Stimulated activated CD8-positive, alpha-beta memory T cell treated with anti-CD3 and anti-CD28 coated beads, Interleukin-7, amount 100 ng/mL, for 4 hours (primary cell): ENCODE measurements at places on chromosomes 7 and 10.

- DNase-seq: no peak
Measured at GRCh38 chr10:123614888-123615287, 51.3 kb upstream of the GPR26 start.

DNA sequence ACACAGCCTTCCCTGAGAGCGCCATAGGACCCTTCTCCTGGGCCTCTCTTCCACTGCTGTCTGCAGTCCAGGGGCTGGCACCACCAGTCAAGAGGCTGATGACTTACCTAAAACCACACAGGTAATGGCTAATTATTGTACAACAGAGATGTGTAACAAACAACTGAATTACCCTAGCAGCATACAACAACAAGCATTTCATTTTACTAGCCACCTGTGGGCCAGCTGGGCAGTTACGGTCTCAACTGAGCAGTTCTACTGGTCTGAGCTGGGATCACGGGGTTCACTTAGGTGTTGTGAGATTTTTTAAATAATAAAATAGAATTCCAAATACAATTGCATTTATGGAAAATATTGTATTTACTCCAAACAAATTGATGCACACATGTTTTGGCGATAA is 431.9 kb downstream of the TNS3 start:
- no peak for DNase-seq

GRCh38 chr10:118246332-118247295 is 95.5 kb downstream of the FAM204A start:
- no peak for DNase-seq

- no peak for DNase-seq
Measured at GRCh38 chr10:121559326-121560026, 38.8 kb downstream of the FGFR2 start.

DNA sequence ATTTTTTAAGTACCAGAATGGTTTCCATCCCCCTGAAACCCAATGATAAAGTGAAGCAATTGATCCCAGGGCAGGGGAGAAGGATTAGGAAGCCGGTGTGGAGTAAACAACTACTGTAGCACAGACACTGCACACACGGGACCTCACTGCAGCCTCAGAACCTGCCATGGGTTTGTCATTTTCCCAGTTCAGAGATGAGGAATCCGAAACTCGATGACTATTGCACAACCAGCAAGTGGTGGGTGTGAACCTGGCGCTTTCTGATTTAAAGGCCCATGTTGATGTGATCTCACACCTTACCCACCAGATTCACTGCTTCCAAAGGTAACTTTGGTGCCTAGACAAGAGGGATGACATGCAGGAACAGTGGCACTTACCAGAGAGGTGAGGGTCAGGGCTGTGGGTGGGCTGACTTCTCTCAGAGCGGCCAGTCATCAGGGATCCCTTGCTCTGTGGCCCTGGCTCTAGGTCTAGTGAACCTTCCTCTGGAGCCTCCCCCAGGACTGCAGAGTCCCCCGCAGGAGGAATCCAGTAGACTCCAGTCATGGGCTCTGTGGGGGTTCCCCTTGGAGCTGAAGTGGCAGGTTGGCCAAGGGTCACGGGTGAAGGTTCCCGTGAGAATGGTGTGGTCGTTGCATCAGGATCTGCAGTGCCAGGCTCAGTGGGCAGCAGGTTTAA is 62.8 kb downstream of the PKD1L1 start:
- no peak for DNase-seq

DNA sequence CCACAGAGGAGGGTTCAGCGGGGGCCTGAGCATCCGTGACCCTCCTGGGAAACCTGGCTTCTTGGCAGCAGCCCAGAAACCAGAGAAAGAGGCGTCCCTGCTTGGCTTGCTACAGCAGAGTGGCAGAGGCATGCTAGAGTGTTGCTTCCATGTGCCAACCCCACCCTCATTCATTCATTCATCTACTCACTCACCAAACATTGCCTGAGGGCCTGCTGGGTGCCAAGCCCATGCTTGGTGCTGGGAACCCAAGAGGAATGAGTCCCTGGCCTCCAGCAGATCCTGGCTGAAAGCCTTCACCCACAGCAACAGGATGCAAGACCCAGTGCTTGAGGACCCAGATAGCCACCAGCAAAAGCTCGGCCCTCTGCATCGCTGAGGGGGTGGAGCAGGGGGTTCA is 129.0 kb downstream of the CDH23 start:
- DNase-seq: no peak

DNA sequence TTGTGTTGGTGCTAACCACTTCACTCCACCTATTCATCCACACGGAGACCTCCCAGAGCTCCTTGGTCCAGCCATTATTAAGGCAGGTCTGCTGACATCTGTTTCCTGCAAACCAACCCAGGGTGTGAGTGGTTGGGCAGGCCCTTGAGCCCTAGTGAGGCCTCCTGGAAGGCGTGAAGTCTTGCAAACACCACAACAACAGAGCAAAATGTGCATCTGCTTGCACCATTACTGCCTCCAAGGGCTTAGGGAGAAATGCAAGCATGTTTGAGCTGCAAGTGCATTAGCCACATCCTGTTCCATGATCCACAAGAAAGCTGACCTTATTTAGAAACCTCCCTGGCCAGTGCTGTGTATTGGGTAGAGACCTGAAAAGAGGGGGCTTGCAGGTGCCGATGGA is 325.5 kb downstream of the GRID1 start:
- no peak for DNase-seq

DNA sequence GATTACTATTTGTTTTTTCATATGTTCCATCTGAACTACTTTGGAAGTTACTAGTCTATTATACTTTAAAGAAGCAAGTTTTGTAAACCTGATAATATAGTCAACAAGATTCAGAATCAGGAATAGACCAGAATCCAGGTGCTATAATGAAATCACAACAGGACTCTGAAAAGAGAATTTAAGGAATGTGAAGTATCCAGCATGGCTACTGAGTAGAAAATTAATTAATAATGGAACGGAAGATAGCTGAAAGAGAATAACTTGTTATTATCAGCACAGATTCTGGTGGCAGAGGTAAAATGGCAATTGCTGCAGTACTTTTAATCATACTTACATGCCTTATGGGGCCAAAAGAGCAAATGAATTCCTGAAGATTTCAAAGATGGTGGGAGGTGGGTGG is 43.1 kb upstream of the CHCHD3 start:
- DNase-seq: no peak

- no peak for DNase-seq
Measured at GRCh38 chr7:16347827-16348192, 73.5 kb downstream of the CRPPA start.

DNA sequence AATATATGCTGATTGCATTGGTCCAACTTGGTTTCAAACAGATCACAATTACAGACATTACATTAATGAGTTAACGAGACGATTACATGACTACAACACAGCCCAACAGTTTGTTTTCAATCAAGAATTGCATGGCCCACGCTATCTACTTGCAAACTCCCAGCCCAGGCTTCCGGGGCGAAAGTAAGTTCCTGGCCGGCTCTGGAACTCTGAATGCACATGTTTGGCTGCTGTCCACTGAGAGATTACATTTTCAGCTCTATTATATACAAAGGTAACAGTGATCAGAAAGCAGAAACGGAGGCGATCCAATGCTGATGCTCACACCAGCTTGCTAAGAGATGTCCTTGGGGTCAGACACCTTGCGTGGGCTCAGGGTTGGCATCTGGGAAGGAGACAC is 206.3 kb downstream of the FANK1 start:
- no peak for DNase-seq

DNA sequence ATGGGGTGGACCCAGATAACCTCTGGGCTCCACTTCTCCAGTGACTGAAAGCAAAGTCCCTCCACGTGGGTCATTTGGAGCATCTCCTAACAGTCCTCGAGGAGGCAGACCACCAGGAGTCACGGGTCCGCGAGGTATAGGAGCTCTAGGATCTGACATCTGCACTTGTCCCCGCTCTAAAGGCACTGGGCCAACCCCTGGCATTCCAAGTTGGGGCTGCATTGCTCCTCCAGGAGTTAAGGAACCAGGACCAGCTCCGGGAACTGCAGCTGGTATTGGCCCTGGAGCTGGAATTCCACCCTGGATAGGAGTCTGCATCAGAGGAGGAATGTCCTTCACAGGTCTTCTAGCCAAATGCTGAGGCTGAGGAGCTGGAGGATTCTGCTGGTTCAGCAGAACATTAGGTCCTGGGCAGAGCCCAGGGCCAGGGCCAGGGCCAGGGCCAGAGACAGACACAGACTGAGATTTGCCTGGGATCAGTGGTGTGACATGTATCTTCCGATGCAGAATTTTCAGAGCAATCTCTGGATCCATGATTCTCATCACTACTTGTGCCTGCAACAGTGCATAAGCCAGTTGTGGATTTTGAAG is 827 bp downstream of the CSTF2T start:
- DNase-seq: no peak

GRCh38 chr7:140403878-140404564 is at the start of gene RAB19:
TSS of gene RAB19 (plus strand) at chr7:140404058. CDS start at chr7:140407647, 3,589 bp downstream.
- DNase-seq: peak; percentile 12

GRCh38 chr10:51642581-51642980 is 56.8 kb downstream of the CSTF2T start:
- no peak for DNase-seq

DNA sequence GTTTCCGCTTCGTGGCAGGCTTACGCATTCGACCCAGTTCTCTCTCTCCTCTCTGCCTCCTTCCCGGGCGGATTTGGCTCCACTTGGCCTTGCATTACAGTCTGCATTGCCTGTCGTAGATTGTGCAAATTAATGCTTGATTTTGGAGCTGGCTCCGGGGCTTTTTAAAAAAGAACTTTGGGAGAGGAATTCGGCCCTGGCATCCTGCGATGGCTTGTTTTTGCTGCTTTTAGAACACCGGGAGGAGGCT is 767 bp downstream of the EIF4EBP2 start:
- DNase-seq: no peak

DNA sequence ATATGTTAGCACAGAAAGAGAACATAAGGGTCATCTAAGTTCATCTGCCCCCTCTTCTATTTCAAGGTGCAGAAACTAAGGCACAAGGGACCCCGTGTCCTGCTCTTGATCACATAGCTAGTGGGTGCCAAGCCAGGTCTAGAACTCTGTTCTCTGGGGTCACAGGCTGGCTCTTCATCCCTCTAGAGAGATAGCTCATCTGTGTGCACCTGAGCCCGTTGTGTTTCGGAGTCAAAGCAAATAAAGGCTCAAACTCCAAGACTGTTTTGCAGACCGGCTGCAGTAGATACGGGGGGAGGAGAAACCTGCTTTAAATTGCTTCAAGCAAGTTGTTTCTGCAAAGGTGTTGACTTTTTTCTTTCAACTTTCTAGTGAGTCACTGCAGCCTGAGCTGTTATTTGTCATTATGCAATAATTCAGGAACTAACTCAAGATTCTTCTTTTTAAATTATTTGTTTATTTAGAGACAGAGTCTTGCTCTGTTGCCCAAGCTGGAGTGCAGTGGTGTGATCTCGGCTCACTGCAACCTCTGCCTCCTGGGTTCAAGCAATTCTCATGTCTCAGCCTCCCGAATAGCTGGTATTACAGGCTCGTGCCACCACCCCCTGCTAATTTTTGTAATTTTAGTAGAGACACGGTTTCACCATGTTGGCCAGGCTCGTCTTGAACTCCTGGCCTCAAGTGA is 6.5 kb downstream of the BLVRA start:
- DNase-seq: no peak

- DNase-seq: no peak
Measured at GRCh38 chr7:127245607-127246006, 7.1 kb downstream of the GRM8 start.

GRCh38 chr10:133100706-133101415 is 13.1 kb downstream of the ADGRA1 start:
- no peak for DNase-seq

DNA sequence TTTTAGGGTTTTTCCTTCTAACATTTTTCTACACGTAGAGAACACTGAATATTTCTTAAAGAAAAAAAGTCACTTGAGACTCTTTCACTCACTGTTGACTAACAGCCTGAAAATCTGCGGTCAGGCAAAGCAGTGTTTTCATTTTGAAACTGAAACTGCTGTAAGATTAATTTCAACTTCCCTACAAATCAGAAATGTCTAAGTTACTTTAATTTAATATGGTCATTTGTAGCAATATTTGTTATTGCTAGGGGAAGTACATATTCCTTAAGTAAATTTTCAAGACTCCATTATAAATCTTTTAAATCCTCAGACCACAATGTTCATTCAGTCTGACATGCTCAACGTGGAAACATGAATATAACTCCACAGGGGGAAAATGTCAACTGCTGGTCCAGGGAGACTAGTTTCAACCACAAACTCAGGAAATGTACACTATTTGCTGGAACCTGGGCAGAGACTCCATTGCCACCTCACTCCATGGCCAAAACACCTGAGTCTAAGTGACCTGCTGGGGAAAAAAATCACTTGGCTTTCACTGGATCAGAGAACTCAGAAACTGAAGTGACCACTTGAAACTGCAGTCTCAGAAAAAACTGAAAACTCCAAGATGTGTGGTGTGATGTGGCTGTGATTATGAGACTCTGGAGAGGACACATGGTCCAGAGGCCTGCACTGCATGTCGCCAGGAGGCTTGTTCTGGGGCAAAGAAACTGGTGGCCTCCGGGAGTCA is 161.2 kb downstream of the TAX1BP1 start:
- DNase-seq: no peak

- DNase-seq: no peak
Measured at GRCh38 chr10:514137-514671, 175.3 kb downstream of the DIP2C start.

- no peak for DNase-seq
Measured at GRCh38 chr7:21361413-21362125, 66.3 kb upstream of the SP4 start.

DNA sequence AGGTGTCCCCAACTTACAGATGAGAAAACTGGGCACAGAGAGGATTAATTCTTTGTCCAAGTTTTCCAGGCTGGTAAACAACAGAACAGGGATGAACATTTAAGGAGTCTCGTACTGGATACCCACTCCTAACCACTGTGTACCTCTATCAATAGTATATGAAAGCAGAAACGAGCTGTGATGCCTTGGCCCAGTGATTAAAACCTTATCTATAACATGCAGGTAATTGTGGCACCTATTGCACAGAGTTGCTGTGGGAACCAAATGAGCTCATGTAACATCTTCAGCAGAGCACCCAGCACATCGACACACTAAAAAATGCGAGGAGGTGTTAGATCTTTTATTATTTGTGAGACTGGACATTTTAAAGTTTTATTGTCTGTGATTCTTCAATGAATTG is 1.6 kb downstream of the TMEM273 start:
- DNase-seq: no peak

- DNase-seq: no peak
Measured at GRCh38 chr10:128268015-128268722, 141.9 kb upstream of the MKI67 start.

DNA sequence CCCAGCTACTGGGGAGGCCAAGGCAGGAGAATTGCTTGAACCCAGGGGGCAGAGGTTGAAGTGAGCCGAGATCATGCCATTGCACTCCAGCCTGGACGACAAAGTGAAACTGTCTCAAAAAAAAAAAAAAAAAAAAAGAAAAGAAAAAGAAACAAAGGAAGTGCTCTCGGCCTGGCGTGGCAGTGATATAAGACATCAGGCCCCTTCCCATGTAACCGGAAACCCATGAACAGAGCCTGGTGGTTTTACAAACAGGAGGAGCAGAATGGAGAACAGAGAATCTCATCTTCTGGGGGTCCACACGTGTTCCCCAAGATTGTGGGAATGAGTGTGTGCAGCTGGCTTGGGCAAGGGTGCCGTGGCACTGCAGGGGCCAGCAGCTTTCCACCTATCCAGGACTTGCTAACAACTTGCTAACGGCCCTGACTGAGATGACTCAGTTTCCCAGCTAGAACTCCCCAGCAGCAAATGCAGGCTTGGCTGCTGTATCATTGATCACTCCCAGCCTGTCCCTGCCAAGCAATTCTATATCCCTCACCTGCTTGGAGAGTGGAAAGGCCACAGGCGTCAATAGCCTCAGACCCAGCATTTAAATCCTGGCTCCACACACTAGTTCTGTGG is 103.0 kb downstream of the COL26A1 start:
- no peak for DNase-seq

- no peak for DNase-seq
Measured at GRCh38 chr7:23333671-23334246, 34.6 kb downstream of the MALSU1 start.
